ENCODE measurements at places on chromosomes 6 and 20. TPM values are rescaled to one million over a fixed set of nuclear protein-coding genes. Genes with fewer than 3 reads are reported as not detected.

Gene TRDN
- total RNA-seq = not detected

Gene CCN6
- not detected for total RNA-seq

DNA sequence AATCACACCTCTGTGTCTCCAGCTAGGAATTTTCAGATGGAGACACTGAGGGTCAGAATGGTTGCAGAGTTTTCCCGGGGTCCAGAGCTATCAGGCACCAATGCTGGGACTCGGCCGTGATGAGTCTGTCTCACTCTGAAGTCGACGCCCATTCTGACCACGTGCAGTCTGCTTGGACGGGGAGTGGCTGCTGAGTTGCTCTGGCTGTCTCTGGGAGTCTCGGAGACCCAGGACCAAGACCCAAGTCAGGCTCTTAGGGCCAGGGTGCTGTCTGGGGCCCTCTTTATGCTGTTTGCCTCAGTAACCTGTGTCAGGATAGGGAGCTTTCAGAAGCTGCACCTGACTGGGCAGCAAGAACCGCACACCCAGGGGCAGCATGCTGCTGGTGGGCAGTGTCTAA is 4.6 kb downstream of the IP6K3 start:
- DNase-seq = no peak

DNA sequence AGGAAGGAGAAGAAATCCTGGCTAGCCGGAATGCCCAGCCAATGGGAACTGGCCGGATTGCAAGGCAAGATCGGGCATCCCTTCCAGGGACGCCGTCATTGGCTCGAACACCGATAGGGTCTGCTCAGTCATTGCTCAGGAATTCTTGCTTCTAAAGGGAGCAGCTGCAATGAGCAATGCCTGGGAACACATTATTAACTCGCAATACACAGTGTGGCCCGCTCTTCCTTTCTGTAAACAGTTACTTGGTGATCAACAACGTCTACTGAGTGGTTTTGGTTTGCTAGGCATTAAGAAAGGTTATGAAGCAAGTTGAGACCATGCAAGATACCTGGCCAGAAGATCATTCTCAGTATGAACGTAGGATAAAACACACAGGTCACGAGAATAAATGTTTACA is 165.4 kb upstream of the CITED2 start:
- no peak for DNase-seq

DNA sequence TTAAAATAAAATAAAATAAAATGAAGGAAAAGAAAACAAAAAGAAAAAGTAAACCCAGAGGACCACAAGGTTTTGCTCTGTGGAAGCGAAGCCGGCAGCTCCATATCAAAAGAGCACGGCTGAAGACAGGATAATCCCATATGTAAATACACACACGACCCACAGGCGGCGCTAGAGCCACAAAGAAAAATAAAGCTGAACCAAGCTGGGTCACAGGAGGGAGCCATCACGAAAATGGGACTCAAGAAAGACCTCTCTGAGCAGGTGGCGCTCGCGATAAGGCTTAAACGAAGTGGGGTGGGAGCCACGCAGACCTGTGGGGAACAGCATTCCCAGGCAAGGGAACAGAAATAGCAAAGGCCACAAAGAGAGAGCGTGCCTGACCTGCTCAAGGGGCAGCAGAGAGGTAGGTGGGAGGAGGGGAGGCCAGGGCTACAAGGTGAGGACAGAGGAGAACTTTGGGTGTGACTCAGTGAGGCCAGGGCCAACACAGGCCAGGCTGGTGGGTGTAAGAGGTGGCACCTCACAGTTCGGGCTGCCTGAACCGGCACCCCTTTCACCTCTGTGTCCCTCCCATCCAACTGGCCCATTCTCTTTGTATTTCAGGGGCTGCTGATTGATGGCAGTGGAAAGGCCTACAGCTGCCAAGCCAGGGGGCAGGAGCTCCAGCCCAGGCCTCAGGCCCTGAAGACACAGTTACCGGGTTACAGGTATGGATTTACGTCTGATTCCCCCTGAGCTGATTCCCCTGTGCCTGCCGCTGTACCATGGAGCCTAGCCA is 26.0 kb downstream of the PTGIS start:
- peak; percentile 85 for DNase-seq

DNA sequence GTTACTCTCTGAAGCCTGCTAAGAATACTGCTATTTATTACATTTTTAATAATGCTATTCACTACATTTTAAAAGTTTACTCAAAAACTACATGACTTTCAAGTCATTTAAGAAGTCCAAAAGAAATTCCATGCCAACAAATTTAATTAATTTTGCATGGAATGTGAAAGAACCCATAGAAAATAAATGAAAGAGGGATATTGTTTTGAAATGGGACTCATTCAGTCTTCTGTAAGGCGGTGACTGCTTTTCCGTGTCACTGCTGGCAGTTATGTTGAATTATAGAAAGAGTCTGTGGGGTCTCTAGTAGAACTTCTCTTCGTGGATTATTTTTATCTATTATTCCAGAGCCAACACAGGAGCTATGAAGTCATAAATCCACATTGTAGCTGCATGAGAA is 211.2 kb downstream of the LAMA2 start:
- DNase-seq = no peak

DNA sequence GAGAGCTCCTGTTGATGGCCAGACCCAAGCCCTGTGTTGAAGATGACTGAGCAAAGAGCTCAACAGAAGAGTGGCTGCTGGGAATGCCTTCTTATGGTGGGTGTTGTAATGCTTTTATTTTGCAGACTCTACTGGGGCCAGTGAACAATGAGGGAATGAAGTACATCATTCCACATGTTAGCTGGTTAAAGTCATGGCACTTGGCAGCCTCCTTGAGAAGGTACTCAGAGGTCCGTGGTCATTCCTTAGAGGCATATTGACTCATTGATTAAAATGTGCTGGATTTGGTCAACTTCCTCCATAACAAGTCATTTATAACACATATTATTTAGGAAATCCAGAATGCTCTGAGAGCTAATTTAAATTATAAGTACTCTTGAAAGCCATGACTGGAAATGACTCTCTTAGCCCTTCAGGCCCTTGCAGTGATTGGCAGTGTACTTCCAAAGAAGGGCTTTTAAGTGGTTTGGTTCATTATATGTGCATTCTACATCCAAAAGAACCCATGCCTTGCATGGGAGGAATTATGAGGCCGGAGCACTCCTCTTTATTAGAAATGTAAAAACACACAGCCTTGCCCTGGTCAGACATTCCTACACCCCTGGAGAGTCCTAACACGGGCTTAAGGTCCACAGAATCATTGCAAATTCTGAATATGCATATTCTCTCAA is 976.9 kb downstream of the KIF16B start:
- no peak for DNase-seq

DNA sequence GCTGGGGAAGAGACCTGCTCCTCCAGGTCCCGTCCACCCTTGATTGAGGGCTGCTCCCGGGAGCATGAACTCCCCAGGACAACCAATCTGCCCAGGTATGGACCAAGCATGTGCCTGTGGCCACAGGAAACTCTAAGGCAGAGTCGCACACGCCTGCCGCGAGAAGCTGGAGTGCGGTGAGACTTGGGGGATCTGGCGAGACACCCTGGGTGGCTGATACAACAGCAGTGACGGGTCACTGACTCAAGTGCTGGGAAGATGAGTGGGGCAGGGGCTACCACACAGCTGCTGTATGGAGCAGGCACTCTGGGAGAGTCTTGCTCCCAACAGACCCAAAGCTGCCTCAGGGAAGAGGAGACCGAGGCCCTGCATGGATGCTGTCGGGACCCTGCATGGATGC is 40.1 kb downstream of the BFSP1 start:
- DNase-seq = no peak

GRCh38 chr6:106128981-106129781 is 43.0 kb downstream of the PRDM1 start:
- DNase-seq = no peak

DNA sequence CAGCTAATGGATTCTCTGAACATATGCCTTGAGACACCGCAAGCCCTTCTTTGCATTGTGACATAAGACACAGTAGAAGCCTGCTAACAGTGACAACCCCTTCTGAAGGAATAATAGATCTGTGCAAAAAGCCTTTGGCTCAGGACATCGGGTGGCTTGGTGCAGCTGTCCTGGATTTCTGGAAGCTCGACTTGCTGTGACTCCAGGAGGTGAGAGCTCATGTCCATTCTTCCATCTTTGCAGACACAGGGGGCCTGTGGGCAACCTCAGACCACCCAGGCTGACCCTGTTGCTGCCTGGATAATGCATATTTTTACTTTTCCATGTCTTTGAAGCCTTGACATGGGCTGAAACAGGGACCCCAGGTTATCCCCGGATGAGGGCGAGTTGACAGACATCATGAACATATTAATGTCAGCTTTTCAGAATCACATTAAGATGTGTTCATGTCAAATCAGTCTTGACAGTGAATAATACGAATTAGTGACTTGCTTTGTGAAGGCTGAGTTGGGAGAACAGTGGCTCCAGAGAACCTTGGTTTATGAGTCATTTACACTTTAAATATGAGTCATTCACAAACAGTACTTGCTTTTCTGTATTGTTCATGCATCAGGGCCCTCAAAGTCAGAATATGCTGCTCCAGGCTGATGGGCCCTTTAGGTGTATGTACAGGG is 66.8 kb upstream of the IYD start:
- peak; percentile 31 for DNase-seq

DNA sequence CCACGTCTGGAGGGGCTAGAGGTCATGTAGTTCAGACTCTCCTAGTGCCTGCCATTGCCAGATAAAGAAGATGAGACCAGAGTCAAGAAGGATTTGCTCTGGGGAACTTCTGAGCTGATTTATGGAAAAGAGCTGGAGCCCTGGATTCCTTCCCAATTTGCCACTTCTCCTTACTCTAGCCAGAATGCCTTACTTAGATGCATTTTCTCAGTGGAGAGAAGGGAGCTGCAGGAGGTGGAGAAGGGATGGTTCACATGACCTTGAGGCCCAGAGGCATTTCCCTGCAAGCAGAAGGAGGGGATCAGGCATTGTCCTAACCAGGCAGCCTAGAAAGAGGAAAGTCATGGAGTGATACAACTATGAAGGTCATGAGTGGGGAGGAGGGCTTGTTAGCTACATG is 122.2 kb downstream of the UNC5CL start:
- no peak for DNase-seq

- peak; percentile 78 for DNase-seq
These were observed 40.0 kb upstream of the CLDN20 start for GRCh38 chr6:155223646-155224451.

DNA sequence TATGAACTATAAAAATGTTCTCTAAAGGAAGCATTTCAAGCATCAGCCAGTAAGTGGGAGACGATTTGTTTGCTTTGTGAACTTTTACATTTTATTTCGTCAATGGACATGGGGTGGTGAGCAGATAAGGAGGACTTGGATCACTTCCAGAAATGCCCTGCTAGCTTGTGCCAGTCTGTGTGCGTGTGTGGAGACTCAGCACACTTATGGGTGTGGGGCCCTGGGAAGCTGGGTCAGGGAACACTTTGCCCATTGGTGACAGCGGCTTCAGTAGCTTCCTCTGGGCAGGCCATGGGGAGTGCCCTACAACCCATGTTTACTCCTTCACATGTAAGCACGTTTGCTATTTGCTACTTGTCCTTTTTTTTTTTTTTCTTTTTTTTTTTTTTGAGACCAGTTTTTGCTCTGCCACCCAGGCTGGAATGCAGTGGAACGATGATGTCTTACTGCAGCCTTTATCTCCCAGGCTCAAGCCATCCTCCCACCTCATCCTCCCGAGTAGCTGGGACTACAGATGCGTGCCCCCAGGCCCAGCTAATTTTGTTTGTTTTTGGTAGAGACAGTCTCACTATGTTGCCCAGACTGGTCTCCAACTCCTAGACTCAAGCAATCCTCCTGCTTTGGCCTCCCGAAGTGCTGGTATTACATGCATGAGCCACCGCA is 24.2 kb downstream of the PRDM1 start:
- no peak for DNase-seq

DNA sequence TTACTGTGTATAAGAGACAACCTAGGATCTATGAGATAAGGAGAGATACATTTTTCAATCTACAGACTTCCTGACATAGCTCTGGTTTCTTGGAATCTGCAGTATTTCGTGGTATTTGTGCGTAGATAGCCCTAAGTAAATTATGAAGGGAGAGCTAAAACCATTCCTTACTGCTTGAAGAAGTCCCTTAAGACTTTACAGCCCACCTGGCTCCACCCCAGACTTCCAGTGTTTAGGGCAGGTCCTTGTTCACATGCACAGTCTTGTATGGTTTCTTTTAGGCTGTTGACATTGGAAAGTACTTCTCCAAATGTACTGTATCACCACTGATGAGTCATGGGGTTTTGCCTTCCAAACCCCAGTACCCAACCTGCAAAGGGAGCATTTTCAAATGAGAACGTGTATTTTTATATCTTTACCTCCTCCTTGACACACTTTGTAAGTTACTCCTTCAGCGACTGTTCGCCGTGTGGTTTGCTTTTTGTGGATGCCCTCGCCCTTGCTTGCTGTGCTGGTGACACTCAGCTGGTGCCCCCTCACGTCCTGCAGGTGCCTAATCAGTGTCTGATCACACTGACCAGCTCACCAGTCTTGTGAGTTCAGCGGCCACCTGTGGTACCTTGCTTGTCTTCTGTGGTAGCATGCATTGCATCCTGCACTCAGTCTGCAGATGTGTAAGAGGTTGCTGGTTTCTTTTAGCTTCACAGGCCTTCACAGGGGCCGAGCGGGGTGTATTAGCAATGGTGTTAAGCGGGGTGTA is 73.3 kb downstream of the IGF2R start:
- no peak for DNase-seq

DNA sequence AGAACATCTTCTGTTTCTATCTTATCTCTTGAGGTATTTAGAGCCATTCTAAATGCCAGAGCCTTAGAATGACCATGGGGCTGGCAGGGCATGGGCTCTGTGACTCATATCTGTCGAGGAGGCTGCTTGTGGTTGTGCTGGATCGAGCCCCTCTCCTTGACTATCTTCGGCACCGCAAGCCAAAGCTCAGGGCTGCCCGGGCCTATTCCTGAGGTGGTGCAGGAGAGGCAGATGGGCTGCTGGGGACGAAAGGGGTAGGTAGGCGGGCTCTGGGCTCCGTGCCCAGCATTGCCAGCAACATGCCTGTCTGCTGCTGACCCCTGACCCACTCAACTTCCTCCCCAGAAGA is 89.9 kb downstream of the NOL4L start:
- no peak for DNase-seq

- no peak for DNase-seq
These were observed 12.2 kb downstream of the SLC17A9 start for GRCh38 chr20:62964700-62965099.

GRCh38 chr20:8124639-8125038 is 7.4 kb upstream of the PLCB1 start:
- no peak for DNase-seq

GRCh38 chr6:160328447-160328846 is 19.7 kb upstream of the SLC22A3 start:
- no peak for DNase-seq

Measured in activated CD8-positive, alpha-beta T cell treated with anti-CD3 and anti-CD28 coated beads for 36 hours (primary cell).